ENCODE measurements at places on chromosomes 4 and X. TPM values are rescaled to one million over a fixed set of nuclear protein-coding genes. Genes with fewer than 3 reads are reported as not detected.

GRCh38 chr4:34935739-34936138 lies 1308.6 kb downstream of the ARAP2 start:
- H3K36me3 ChIP-seq, result no peaks in the 10 kb centered on the region
- no peaks in the 10 kb centered on the region for H3K27me3 ChIP-seq
- H3K4me3 ChIP-seq, result no peak overlapping the region
- no peaks in the 10 kb centered on the region for H3K4me1 ChIP-seq
- no peak overlapping the region for H3K27ac ChIP-seq

- no peaks in the 10 kb centered on the region for H3K4me1 ChIP-seq
- H3K36me3 ChIP-seq, result peaks cover 23% of the 10 kb centered on the region
- no peaks in the 10 kb centered on the region for H3K27me3 ChIP-seq
- no peak for DNase-seq
- no peak overlapping the region for H3K27ac ChIP-seq
Measured at GRCh38 chrX:131791608-131792355, 231.3 kb upstream of the STK26 start.

- H3K36me3 ChIP-seq, result no peaks in the 10 kb centered on the region
- no peaks in the 10 kb centered on the region for H3K27me3 ChIP-seq
- DNase-seq, result no peak
- no peak overlapping the region for H3K4me3 ChIP-seq
- no peaks in the 10 kb centered on the region for H3K4me1 ChIP-seq
Measured at GRCh38 chr4:25560605-25561004, 95.0 kb upstream of the SLC34A2 start.

- peaks cover 17% of the 10 kb centered on the region for H3K27me3 ChIP-seq
- no peaks in the 10 kb centered on the region for H3K36me3 ChIP-seq
- H3K27ac ChIP-seq, result no peak overlapping the region
- DNase-seq, result no peak
Measured at GRCh38 chr4:153940916-153941315, 152.0 kb upstream of the SFRP2 start.

- H3K4me1 ChIP-seq, result peaks cover 28% of the 10 kb centered on the region
- H3K27ac ChIP-seq, result no peak overlapping the region
- no peak for DNase-seq
- no peaks in the 10 kb centered on the region for H3K36me3 ChIP-seq
- H3K27me3 ChIP-seq, result no peaks in the 10 kb centered on the region
Measured at GRCh38 chr4:26030260-26030667, 116.2 kb downstream of the SMIM20 start.

GRCh38 chr4:187103351-187103750 lies 379.7 kb upstream of the FAT1 start:
- no peak for DNase-seq
- no peak overlapping the region for H3K4me3 ChIP-seq
- H3K27me3 ChIP-seq, result no peaks in the 10 kb centered on the region

DNA sequence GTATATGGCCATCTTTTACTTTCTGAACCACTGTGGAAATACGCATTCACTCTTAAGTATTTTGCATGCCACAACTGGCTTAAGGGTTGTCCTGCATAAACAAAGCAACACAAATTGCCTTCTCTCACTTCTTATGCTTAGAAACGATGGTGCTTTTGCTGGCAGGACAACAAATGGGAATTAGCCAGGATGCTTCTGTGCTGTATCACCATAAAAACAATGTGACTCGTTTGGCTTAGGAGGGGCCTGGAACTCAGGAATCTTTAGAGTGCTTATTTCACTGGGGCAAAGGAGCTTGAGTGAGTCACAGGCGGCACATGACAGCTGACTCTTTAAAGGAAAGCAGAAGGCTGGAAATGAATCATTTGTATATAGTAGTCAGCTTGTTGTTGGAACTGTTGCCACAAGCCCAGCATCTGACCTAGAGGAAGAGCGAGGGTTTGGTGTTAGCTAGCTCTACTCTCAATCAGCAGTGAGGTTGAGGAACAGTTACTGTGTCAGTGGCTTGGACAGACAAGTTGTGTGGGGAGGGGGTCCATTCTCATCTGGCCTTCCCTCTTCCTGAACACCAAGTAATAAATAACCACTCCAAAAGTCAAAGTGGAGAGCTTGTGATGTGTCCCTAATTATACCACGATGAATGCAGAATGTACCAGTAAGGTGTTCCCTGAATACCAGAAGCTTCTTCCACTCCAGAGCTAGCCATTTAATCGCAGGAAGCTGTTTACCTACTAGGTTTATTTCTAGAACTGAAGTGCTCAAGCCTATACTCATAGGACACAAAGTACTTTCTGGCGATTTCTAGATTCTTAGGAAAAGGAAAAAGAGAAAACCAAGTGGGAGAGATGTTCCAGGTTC lies 293.1 kb downstream of the CAMK2D start:
- peak; percentile 36 for DNase-seq
- H3K36me3 ChIP-seq, result peaks cover 25% of the 10 kb centered on the region
- no peaks in the 10 kb centered on the region for H3K27me3 ChIP-seq

DCAF12L1 gene
- total RNA-seq, result not detected

WDR19 gene
- total RNA-seq, result 12.1 TPM

HTN1 gene
- not detected for total RNA-seq

All from activated CD4-positive, alpha-beta memory T cell treated with anti-CD3 and anti-CD28 coated beads, Interleukin-2, amount 10 ng/mL, durations not matched to agents 7 days and 5 days (primary cell).